ENCODE measurements at places on chromosomes 7 and 10.

DNA sequence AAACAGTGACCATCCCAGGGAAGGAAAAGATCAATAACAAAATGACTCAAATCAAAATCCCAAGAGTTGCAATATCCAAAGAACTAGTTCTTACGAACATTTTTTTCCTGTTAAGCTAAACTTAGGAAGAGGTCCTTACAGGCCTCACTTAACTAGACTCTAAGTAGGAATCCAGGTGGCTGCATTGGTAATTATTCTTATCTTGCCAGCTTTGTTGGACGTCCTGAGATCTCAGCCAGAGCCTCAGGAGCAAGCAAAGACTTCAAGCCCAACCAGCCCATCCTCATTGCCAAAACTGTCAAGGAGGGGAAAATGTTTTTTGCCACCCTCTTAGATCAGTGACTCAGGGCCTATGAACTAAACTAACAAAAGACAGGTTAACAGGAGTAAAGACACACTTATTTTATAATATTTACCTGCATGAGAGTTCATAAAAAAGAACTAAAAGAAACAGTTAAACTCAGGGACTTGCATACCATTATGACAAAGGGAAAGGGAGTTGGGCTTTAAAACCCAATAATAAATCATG, 18.3 kb upstream of the PPP1R9A start:
- no peak for DNase-seq

GRCh38 chr10:92742331-92743228, 52.8 kb downstream of the HHEX start:
- no peak for DNase-seq

DNA sequence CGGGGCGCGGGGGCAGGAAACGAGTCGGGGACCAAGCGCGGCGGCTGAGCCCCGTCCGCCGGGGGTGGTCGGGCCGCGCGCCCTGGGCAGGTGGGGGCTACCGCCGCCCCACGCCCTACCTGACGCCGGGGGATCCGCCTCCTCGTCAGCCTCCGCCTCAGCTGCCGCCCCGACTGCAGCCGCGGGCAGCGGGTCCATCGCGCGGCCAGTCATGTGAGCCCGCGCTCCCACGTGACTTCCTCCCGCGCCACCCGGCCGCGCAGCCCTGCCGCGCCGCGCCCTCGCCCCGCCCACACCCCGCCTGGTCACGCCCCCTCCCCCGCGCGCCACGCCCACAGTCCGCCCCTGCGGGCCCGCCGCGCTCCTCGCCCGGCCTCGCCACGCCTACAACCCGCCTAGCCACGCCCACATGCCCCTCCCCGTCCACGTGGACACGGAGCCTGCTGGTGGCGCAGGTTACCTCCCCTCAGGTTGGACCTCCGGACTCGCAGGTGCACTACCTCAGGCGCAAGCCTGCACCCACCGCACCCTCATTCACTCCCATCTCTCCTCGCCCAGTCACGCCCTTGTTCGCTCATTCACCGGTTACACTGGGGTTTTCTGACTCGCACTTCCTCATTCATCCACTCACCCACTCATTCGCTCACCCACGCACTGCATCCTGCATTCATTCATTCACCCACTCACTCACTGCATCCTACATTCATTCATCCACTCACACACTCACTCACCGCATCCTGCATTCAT, at the start of gene SNX8:
SNX8 (minus strand) TSS at position 233 of the 747 bp plus-strand sequence; CDS start at position 213, 20 bp downstream.
- peak; percentile 92 for DNase-seq

GRCh38 chr7:265192-265997, 24.6 kb upstream of the FOXL3 start:
- no peak for DNase-seq

GRCh38 chr7:2225336-2225735, 7.4 kb downstream of the MAD1L1 start:
- DNase-seq: no peak

DNA sequence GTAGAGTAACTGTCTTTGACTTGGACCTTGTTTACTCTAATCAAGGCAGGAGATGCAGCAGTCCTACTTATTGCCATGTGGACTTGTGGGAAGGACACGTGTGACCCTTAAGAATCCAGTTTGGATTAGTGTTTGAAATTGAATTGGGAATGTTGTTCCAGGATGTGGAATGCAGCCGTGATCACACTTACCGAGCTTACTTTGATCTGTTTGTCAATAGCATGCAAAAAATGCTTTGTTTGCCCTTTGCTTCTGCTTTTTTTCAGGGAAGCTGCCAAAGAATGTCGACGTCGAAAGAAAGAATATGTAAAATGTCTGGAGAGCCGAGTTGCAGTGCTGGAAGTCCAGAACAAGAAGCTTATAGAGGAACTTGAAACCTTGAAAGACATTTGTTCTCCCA, 84.7 kb downstream of the CREM start:
- no peak for DNase-seq

DNA sequence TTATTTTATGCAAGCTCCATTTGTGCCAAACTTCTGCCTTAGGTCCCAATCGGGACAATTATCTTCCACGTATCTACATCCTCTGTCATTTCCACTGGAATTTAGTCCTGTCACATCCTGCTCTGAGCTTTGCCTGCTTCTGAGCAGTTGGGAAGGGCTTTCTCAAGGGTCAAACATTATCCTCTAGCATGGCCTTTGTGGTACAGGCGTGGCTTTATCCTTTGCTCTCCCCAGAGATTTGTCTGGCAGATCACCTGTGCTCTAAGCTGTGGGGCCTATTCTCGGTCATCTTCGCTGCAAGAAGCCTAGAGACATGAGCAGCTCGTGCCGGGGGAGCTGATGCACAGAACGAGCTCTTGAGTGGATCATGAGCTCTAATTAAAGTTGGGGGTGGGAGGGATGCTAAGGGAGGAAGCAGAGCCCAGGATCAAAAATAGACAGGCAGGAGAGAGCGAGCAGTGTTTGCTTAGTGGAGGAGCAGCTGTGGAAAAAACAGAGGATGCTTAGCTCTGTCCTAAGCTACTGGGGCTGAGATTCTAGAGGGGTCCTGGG, 19.8 kb upstream of the TMEM273 start:
- DNase-seq: no peak

GRCh38 chr10:58982470-58983239, 193.8 kb upstream of the PHYHIPL start:
- no peak for DNase-seq

- no peak for DNase-seq
Observed at GRCh38 chr10:92761571-92761970, 71.8 kb downstream of the HHEX start.

- DNase-seq: no peak
Observed at GRCh38 chr10:71213127-71213621, 804 bp downstream of the UNC5B start.

DNA sequence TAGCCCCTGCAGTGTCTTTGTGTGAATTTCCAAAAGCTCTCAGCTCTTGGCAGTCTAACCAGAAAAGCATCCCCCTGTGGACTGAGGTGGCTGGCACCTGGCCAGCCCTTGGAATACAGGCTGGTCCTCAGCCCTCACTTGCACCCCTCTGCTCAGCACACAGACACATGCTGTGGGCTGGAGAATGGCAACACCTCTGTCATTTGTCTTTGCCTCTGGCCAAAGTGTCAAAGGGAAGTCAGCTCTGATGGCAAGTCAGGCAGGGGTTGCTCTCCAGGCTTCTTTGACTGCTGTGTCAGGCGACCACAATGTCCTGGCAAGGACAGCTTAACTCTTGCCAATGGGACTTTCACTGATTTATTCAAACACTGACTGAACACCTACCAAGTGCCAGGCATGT, 724.8 kb downstream of the INHBA start:
- DNase-seq: no peak

DNA sequence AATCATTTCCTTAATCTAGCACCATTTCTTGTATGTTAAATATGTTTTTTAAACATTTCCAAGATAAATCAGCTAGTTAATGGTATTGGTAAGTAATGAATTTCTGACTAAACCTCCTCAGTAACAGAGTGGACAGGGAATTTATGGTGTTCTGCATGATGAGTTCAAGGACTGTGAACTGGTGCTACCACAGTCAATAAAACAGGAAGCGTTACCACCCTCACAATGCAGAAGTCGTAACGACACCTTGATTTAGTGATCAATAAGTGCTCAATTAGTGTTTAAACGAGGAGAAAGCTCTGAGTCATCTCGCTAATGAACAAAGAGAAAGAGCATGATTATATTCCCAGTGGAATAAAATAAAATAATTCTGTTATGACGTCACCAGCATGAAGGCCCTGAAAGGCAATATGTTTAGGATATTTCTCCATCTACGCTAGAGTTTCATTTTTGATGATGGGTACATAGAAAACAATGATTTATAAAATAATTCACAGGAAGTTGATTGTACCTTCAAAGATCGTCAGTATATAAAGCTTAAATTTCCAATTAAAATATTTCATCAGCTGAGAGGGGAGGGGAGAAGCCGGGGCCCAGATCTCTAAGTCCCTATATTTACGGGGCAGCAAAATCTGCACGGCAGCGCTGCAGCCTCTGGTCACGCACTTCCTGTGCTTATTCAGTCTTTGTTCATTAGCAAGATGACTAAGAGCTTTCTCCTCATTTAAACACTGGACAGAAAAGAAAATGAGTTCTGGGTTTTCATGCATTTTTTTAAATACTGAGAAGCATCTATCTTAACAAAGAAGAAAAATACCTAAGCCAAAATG, 400.5 kb downstream of the PTPRN2 start:
- DNase-seq: no peak

GRCh38 chr10:79241990-79242619, 105.2 kb upstream of the PPIF start:
- peak; percentile 28 for DNase-seq

DNA sequence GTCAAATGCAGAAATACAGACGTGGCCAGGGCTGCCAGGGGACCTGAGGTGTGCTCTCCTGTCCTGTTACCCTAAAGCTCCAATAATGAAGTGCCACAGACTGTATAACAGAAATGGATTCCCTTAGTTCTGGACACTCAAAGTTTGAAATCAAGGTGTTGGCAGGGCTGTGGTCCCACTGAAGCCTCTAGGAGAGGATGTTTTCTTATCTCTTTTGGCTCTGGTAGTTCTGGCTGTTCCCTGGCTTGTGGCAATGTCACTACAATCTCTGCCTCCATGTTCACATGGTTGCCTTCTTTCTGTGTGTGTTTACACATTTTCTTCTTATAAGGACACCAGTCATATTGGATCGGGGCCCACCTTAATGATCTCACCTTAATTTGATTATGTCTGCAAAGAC, 15.3 kb upstream of the EEPD1 start:
- DNase-seq: no peak

- DNase-seq: no peak
Observed at GRCh38 chr10:1061930-1062774, 6.0 kb downstream of the WDR37 start.

DNA sequence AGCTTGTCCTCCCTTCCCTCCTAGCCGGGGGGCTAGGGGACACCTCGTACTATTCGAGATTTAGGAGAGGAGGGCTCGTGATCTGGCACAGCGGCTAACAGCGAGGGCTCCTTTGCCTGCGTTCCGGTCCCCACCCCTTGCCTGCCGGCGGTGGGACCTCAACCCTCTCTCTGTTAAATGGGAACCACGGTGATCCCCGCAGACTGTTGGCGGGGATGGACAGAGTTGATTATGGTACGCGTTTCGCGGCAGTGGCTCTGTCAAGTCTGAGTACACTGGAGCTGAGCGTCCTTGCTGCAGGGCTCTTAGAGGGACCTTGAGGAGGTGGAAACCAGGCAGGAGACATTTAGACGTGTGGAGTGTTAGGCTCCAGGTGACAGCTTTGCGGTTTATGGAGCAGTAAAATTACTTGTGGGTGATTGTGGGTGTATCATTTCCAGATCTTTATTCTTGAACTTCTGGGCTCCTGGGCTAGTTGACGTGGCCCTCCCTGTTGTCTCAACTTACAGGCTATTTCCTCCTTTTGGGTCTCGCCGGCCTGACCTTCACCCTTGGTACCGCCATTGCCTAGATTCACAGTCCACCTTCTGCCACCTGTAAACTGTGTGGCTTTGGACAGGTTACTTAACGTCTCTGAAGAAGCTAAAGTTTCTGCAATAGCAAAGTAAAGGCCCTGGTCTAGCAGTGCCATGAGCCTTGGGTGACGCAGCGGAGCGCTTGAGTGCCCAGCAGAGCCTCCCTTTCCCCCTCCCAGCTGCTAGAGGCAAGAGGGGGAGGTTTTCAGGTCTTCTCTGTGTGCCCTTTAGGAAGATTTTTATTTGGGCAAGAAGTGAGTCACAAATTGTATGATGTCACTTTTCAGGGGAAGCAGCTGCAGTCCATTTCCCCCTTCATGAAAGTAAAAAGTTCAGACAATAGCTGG, 739 bp downstream of the CASP7 start:
- peak; percentile 11 for DNase-seq

- DNase-seq: no peak
Observed at GRCh38 chr10:124495725-124496124, 34.1 kb downstream of the LHPP start.

DNA sequence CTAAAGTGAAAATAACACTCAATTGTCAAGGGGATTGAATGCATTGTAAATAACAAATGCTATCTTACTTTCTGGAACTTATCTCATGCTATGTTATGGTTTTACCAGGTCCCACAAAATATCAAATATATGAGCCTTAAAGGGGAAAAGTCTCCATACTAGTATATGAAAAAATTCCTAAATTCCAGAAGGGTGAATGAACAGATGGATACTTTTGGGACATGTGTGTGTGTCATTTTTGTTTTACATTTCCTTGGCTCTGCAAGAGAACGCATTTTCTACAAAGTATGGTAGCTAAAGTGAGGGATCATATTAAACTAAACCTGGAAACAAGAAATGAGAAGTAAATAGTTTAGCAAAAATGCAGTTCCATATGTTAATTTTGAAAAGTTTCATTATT, 682.8 kb downstream of the INHBA start:
- no peak for DNase-seq

- no peak for DNase-seq
Observed at GRCh38 chr7:87498893-87499292, 23.4 kb upstream of the ABCB4 start.

GRCh38 chr7:141071260-141071854, 2.5 kb upstream of the TMEM178B start:
- DNase-seq: no peak

- DNase-seq: no peak
Observed at GRCh38 chr7:104891949-104892348, 122.1 kb upstream of the KMT2E start.

- DNase-seq: no peak
Observed at GRCh38 chr7:140972876-140973829, 41.6 kb downstream of the MRPS33 start.

- DNase-seq: no peak
Observed at GRCh38 chr7:147078312-147078711, 961.7 kb downstream of the CNTNAP2 start.

DNA sequence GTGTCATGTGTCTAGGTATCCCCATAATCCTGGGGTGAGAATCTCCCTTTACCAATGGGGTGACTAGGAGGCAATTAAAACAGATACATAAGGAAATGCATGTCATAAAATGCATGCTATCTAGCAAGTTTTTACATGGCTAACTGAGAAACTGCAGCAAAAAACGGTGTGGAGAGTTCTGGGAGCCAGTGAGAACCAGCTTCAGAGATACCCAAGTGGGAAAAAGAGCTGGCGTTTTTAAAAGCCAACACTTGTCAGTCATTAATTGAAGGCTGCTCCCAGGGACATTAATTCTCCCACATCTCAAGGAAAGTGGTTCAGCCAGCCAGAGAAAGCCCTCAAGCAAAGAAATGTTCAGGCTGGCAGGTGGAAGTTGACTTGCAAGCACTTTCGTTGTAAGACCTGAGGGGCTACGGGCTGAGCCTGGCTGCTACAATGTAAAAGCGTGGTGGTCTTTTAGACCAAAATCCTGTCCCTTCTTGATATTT, 28.1 kb downstream of the ST8SIA6 start:
- no peak for DNase-seq
